HT-29 (cell line): ENCODE measurements at places on chromosomes 12 and 14.
A peak's percentile ranks its signal among the peaks of the same experiment; 100 is the strongest.

DNA sequence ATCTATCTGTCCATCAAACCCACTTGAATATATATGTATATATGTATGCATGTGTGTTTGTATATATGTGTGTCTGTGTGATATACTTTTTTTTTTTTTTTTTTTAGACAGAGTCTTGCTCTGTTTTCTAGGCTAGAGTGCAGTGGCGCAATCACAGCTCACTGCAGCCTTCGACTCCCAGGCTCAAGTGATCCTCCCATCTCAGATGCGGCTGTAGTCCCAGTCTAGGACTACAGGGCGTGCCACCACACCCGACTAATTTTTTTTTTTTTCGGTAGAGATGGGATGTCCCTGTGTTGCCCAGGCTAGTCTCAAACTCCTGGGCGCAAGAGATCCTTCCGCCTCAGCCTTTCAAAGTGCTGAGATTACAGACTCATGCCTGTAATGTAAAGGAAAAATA, 13.0 kb upstream of the APOBEC1 start:
- no peak for DNase-seq

GRCh38 chr14:20555845-20556244, 5.0 kb downstream of the RNASE9 start:
- no peak for DNase-seq

DNA sequence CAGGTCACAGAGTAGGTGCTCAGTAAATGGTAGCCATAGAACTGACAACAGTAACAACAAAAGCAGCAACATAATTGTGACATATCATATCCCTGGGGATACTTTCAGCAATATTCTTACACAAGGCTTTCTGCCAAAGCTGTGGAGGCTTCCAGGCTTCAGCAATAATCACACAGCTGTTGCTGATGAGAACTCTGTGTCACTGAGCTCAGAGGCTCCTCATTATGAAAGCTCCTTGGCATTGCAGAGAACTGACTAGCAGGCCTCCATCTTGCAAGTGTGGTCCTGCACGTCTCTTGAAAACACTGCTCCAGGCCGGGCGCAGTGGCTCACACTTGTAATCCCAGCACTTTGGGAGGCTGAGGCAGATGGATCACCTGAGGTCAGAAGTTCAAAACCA, 97.3 kb upstream of the BTG1 start:
- no peak for DNase-seq

- DNase-seq = no peak
Measured at GRCh38 chr12:32471591-32472001, 72.2 kb downstream of the FGD4 start.

DNA sequence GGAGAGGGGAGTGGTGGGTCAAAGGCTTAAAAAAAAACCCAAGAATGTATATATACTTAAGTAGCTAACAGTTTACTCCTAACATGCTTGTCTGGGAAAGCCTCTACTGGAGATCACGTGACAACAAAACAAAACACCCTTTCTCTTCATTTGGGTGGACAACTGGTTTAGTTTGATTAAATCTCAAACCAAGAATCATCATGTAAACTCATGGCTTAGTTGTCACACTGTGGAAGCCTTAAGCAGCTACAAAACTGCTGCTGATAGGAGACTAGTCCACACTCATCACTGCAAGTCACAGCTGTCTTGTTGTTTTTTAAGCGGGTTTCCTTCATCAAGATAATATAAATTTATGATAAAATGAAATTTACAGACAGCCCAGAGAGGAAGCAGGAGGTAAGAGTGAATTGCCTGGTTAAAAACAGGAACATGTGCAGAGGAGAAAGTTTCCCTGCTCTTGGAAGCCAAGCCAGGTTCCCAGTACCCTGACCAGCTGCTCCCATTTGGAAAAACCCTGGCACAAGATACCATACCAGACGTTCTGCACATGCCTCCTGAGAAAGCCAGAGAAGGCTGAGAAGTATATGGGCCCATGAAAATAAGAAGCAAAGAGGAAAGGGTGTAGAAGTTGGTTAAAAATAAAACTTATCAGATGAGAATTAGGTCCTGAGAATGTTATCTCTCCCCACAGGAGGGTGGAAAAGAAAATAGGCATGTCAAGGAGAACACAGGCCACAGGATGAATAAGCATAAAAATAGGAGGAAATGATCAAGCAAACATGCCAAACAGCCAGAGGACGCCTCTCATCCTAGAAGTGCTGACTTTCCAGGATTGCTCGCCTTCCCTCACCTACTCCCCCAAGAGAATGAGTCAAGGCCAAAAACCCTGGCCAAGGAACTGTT, 34.0 kb downstream of the EGLN3 start:
- peak; percentile 26 for DNase-seq

GRCh38 chr12:21769307-21769706, 5.2 kb downstream of the KCNJ8 start:
- no peak for DNase-seq

DNA sequence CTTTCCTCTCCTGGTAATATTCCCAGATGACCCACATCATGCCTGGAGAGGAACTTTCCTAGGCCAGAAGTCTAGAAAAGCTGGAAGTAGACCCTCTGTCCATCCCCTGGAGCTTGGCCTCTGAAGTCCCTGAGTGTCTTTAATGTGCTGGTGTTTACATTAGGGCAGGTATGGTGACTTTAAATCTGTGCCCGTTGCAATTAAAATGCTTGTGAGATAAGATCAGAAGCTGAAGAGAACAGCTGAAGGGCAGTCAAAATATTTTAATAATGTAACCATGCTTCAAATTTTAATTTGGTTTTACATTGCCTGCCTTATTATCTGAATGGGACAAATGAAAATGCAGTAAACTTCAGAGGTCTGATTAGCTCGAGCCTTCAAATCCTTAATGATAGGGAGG, 1022.5 kb downstream of the BCL11B start:
- DNase-seq = no peak

DNA sequence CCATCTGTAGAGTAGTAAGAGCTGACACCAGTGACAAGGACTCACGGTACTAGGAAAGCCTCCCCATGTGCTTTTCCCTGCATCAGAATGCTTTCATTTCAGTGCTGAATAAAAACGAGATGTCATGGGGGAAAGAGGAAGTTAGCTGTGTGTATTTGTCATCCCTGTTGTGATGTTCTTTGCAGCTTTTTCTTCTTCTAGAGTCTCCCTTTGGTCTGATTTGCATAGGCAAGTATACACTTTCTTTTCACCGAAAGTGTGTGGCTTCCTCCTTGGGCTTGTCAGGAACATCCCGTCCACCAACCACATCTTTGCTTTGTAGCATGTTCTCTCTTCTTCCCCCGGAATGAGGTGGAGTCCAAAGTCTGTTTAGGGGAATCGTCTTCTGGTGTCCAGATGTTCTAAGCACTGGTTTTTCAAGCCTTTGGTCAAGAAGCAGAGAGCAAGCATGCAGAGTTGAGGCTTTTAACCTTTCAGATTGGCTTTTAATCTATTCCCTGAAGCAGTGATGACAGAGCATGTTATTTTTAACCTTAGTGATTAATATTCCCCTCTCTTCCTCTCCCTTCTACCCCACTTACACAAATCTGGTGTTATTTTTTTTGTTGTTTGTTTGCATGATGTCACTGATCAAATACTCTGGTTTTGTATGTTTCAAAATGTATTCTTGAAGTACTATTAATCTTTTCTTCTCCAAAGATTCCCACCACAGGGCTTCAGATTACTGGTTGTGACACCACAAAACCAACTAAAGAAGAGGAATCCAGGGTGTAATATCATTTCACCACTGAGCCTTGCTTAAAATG, 163.4 kb downstream of the SAMD4A start:
- DNase-seq = no peak

DNA sequence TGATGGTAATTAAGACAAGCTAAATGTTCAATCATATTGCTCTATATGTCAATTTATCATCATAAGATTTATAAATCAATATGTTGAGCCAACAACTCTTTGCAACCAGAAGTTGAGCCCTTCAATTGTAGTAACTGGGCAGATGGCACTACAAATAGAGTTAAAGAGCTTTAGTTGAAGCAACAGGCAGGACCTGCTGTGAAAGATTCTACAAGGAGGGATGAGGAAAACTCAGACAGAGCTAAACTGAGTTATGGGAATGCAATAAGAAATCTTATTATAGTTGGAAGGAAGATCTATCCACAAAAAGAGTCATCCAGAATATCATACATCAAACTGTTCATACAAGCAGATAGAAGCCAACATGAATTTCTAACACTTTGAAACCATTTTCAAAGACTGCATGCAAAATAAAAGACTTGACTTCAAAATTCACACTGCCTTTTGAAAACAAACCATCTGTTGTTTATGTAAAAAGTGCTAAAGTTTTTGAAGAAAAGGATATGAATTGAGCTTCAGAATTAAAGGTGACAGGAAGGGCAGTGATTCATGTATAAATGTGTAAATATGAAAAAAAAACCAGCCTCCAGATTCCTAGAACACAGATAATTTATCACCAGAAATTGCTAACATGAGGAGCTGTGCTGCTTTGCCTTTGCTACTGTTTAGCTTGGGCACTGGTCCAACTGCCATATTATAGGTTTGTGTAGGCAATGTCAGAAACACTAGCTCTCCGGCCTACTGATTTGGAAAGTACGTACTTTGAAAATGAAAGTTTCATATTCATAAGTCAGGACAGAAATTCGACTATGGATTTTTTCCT, 133.2 kb downstream of the SLC35F4 start:
- DNase-seq = peak; percentile 12

- no peak for DNase-seq
Measured at GRCh38 chr14:100468557-100468956, 118.7 kb downstream of the BEGAIN start.

- no peak for DNase-seq
Measured at GRCh38 chr12:51886021-51886710, 1.7 kb upstream of the ANKRD33 start.

- DNase-seq = no peak
Measured at GRCh38 chr14:76129851-76130576, 21.7 kb upstream of the GPATCH2L start.

DNA sequence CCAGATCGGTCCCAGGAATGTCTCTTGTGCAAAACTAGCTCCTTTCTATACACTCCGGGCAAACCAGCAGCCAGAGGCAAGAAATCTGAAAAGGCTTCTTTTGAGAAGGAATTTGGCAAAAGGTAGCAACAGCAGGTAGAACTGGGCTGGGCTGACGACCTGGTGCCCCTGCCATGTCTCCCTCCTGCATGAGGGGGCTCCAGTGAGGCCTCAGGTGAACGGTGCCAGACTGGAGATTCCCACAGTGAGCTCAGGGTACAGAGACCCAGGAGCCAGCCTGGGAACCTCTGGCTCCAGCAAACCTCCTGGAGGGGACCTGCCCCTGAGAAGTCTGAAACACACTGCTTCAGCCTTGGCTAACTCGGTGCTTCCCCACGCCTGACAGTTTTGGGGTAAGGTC, 10.8 kb downstream of the ITPK1 start:
- no peak for DNase-seq

- peak; percentile 32 for DNase-seq
Measured at GRCh38 chr12:91406920-91407341, 224.3 kb upstream of the DCN start.

GRCh38 chr14:23013054-23013748, 3.3 kb upstream of the C14orf93 start:
- DNase-seq = no peak

DNA sequence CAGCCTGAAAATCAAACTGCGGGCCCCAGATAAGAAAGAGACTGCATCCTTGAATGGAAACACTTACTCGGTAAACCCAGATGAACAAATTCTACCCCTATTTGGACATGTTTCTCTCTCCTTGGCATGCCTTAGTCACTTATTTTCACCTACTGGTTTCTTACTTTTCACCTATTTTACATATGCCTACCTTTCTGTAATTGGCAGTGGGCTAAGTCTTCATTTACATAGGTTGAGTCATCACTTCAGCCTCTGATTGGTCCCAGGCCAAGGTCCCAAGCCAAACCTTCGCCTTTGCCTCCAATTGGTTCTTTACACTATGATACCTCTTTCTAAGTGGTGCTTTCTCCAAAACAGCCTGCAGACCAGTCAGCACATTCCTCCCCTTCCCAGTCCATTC, 111.3 kb downstream of the DYRK2 start:
- DNase-seq = no peak

- peak; percentile 90 for DNase-seq
Measured at GRCh38 chr14:35341751-35342488, 49.7 kb downstream of the PSMA6 start.

GRCh38 chr12:101939856-101940265, 62.5 kb downstream of the DRAM1 start:
- peak; percentile 68 for DNase-seq

DNA sequence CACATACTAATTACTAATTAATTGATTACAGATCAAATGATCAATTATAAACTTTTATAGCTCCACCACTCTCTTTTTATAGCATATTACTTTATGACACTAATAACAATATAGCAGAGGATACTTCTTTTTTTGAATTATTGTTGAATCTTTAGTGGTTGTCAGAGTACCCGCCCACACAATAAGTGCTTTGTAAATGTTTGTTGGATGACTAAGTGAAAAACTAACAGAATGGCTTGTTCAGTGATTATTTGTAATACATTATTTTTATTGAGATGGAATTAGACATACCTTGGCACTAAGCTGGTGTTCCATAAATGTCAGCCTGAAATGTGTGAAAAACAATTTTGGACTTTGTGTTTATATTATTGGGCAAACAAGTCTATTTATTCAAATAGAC, 670.5 kb upstream of the ATXN7L3B start:
- DNase-seq = no peak

DNA sequence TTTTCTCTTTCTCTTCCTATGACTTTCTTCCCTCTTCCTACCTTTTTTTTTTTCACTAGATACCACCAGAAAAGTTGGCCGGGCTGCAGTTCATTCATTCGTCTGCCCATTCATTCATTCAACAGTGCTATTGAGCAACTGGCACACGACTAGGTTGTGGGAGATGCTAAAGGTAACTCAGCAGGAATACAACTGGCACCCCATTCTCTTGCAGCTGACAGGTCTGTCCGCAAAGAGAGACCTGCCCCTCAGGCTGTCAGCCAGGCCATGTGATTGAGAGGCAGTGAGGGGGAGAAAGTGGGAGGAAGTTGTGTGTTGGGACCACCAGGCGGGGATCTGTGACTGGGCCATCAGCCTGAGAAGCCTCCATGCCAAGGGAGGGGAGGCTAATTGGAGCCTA, 105.2 kb downstream of the TSPAN9 start:
- no peak for DNase-seq

DNA sequence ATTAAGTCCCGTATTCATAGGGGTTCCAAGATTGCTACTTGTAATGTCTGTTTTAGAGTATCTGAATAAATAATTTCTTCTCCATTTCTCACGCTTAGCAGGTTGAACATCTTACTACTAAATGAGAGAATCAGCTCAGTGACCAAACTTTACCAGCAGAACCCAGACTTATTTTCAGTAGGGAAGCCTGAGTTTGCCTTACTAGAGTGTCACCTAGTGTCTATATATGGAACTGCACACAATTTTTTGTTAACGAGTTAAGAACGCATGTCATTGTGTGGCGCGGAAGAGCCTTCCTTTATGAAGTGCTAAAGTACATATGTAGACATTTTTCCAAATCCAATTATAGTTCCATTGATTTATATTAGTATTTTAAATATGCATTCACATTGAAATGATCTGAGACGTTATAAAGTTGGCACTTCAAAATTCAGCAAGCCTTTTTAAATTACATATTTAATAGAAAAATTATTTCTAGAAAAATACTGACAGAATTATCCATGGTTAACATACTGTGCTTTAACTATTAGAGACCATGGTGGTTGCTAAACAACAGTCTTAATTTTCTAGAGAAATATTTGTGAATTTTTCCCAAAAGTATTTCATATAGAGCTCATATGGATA, 88.3 kb downstream of the RPS29 start:
- peak; percentile 65 for DNase-seq
